SJCRH30 (cell line): ENCODE measurements at places on chromosomes 11 and 22. TPM values are rescaled to one million over a fixed set of nuclear protein-coding genes. Genes with fewer than 3 reads are reported as not detected.

The MMP20 gene
- total RNA-seq: not detected in 2 replicates

The SERPINH1 gene
- 133 and 146 TPM in 2 replicates for total RNA-seq

The WBP2NL gene
- not detected in 2 replicates for total RNA-seq

DNA sequence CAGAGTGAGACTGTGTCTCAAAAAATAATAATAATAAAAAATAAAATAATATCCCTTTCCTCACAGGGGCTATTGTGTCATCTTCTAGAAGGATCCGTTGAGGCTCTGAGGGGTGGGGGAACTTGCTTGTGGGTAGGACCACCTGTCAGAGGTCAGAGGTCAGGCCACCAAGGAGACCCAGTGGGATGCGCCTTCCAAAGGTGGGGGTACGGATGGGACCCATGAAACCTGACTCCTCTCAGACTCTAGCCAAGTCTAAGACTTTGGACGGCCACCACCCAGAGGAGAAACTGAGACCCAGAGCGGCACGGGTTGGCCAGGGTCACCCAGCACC lies 367 bp upstream of the MMP11 start:
- no peaks in the 10 kb centered on the region for H3K27me3 ChIP-seq
- H3K4me1 ChIP-seq: peaks cover 58% of the 10 kb centered on the region
- no peak overlapping the region for H3K27ac ChIP-seq

GRCh38 chr11:6201481-6201880 lies 2.5 kb downstream of the OR52W1 start:
- H3K36me3 ChIP-seq: no peaks in the 10 kb centered on the region
- H3K27me3 ChIP-seq: no peaks in the 10 kb centered on the region
- no peak for DNase-seq
- no peak overlapping the region for H3K4me3 ChIP-seq
- H3K27ac ChIP-seq: no peak overlapping the region

DNA sequence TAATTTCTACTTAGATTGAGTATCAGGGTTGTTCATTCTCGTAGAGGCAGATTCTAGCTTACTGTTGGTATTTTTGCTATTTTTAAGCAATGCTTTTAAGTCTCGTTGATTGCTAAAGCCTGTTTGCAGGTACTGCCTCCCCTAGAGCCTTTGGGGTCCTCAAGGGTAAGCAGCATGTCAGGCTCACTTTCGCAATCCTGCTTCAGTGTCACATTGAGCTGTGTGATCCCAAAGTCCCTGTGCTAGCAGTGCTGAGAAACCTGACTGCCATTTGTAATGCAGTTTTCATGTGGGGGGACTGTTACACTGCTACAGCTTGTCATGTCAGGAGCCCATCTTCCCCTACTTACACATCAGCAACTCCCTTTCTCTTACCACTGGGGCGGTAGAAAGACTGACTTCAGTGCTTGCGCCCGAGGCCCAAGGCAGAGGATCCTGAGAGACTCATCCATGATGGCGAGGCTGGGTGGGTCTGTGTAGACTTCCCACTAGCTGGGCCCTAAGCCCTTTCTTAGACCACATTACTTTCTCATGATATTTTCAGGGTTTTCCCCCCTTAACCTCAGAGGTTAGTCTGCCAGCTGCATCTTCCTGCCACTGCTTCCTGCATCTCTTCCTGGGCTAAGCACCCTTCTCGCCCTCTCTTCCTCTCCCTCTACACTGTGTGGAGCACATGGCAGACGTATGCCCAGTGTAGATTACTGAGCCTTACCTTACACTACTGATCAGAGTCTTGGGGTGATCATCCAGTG lies 40.8 kb upstream of the ST14 start:
- H3K36me3 ChIP-seq: peaks cover 2% of the 10 kb centered on the region; the same call in 1 of the 2 replicates
- H3K27ac ChIP-seq: no peak overlapping the region
- no peak for DNase-seq
- H3K4me3 ChIP-seq: no peak overlapping the region

DNA sequence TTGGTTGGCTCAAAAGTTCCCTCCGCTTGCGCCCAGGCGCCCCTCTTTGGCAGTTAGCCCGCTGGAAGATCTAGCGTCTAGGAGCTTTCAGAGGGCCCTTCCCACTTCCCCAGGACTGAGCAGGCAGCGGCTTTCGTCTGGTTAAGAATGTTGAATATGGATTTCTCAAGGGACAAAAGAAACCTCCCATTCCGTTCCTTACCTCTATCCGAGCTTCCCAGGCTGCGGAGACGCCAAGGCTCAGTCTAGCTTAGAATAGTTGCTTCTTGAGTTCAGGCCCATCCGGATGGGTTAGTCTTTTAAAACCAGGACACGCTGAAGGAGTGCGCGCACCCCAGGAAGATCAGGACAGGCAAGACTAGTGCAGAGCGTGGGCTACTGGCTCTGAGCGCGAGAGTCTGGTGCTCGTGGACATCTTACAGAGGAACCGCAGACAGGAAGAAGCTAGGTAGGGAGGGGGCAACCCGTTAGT lies 1.6 kb downstream of the NELL1 start:
- H3K27me3 ChIP-seq: no peaks in the 10 kb centered on the region
- H3K4me1 ChIP-seq: peaks cover 8% of the 10 kb centered on the region
- no peak for DNase-seq

GRCh38 chr22:20215742-20216141 lies 52.4 kb downstream of the RTN4R start:
- no peaks in the 10 kb centered on the region for H3K36me3 ChIP-seq
- peaks cover 12% of the 10 kb centered on the region for H3K4me1 ChIP-seq
- H3K27me3 ChIP-seq: peaks cover 19% of the 10 kb centered on the region; the same call in 1 of the 2 replicates
- H3K4me3 ChIP-seq: no peak overlapping the region
